ENCODE measurements at places on chromosomes 4 and X.

DNA sequence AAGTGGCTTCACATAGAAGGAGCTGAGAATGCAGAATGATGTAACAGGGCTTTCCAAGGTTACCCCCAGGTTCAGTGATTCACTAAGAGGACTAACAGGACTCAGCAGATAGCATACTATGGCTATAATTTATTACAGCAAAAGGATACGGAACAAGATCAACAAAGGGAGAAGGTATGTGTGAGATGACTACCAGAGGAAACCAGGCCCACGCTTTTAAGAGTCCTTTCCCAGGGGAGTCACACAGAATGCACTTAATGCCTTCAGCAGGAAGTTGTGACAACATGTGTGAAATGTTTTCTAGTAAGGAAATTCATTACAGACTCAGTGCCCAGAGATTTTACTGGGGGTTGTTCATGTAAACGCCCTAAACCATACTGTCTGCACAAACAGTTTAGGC, 373.6 kb upstream of the MAGEB2 start:
- no peak for DNase-seq

GRCh38 chr4:98564852-98565251, 93.6 kb downstream of the TSPAN5 start:
- no peak for DNase-seq

- DNase-seq: no peak
Measured at GRCh38 chr4:22474636-22475310, 41.1 kb downstream of the ADGRA3 start.

DNA sequence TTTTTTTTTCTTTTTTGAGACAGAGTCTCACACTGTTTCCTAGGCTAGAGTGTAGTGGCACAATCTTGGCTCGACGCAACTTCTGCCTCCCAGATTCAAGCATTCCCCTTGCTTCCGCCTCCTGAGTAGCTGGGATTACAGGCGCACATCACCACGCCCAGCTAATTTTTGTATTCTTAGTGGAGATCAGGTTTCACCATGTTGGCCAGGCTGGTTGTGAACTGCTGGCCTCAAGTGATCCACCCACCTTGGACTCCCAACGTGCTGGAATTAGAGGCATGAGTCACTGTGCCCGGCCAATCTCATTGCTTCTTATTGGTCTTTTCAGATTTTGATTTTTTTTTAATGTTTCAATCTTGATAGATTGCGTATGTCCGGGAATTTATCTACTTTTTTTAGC, 124.4 kb downstream of the NBDY start:
- DNase-seq: no peak

- no peak for DNase-seq
Measured at GRCh38 chr4:127623797-127624083, 9.0 kb upstream of the INTU start.

DNA sequence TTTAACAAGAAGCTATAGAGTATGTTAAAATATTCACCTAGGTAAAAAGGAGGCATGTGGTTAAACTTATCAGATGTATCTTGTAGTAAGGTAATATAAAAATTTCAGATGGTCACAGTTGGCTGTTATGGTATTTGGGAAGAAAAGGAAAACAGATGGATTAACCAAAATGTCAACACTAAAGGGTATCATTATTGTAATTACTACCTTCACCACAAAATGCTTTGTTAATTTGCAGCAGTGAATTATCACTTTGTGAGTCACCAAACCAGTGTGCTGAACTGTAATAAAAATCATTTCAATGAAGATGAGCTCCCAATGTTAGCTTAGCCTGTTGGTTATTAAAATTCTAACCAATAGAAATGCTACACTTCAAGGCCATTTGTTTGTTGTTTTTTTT, 233.9 kb downstream of the RPA4 start:
- DNase-seq: no peak

Measured in GOT3 (cell line).